ENCODE measurements at places on chromosomes 5 and 9. TPM values are rescaled to one million over a fixed set of nuclear protein-coding genes. Genes with fewer than 3 reads are reported as not detected.

The GABBR2 gene
- 0.15 TPM for total RNA-seq

The ST8SIA4 gene
- total RNA-seq, result not detected

The OSMR gene
- 46.0 TPM for total RNA-seq

- H3K27me3 ChIP-seq, result no peaks in the 10 kb centered on the region
- no peak overlapping the region for H3K27ac ChIP-seq
- H3K36me3 ChIP-seq, result no peaks in the 10 kb centered on the region
- no peak overlapping the region for H3K4me3 ChIP-seq
- no peak for DNase-seq
These were observed 95.0 kb upstream of the PCSK1 start for GRCh38 chr5:96527768-96528661.

DNA sequence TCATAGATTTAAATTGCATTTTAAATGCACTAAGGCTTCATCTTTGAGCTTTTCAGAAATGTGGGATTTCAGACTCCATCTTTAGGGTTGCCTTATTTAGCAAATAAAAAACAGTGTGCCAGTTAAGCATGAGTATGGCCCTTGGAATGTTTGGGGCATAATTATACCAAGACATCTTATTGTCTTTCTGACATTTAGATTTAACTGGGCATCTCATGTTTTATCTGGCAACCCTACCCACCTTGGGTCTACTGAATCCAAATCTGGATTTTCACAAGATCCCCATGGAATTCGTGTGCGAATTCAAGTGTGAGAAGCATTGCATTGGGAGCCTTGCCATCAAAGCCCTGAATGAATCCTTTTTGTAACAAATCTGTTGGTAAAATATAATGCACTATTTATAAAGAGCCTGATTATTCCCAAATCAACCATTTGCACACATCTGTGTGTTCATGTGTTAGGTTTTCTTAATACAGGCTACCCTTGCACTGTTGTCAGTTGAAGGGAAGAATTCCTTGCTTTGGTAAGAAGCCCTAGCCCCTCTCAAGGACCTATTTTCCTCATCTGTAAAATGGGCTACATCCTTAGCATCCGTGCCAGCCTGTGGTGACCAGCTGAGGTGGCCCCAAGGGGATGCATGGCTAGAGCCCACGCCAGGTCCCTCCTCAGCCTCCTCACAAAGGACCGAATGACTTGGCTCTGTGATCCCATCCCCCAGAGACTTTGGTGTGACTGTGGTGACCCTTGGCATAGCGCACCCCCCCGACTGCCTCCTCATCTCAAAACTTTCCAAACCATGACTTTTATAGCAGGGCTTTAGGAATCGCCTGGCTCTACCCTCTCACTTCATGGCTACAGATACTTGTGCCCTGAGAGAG, 8.1 kb downstream of the GSN start:
- no peak overlapping the region for H3K27ac ChIP-seq
- no peak for DNase-seq
- H3K4me3 ChIP-seq, result no peak overlapping the region
- no peaks in the 10 kb centered on the region for H3K36me3 ChIP-seq

- DNase-seq, result no peak
- H3K27ac ChIP-seq, result no peak overlapping the region
- H3K36me3 ChIP-seq, result no peaks in the 10 kb centered on the region
- H3K4me1 ChIP-seq, result no peaks in the 10 kb centered on the region
- H3K27me3 ChIP-seq, result no peaks in the 10 kb centered on the region
These were observed 259.9 kb upstream of the RASA1 start for GRCh38 chr5:87007737-87008136.

DNA sequence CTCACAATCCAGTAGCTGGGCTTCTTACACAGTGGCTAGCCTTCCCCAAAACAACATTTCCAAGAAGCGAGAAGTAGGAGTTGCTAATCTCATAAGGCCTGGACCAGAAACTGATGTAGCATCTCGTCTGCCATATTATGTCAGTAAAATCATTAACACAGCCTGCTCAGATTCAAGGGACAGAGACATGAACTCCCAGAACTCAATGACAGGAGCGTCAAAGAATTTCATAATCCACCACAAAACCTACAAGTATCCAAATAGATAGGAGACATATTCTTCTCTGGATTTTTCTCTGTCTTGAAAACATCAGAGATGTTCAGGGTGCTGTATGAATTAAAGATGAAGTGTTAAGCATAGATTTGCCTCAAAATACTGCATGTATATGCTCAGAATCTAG, 457.6 kb upstream of the ACTBL2 start:
- H3K4me1 ChIP-seq, result no peaks in the 10 kb centered on the region
- H3K27me3 ChIP-seq, result no peaks in the 10 kb centered on the region
- H3K4me3 ChIP-seq, result no peak overlapping the region
- H3K36me3 ChIP-seq, result no peaks in the 10 kb centered on the region
- no peak overlapping the region for H3K27ac ChIP-seq

DNA sequence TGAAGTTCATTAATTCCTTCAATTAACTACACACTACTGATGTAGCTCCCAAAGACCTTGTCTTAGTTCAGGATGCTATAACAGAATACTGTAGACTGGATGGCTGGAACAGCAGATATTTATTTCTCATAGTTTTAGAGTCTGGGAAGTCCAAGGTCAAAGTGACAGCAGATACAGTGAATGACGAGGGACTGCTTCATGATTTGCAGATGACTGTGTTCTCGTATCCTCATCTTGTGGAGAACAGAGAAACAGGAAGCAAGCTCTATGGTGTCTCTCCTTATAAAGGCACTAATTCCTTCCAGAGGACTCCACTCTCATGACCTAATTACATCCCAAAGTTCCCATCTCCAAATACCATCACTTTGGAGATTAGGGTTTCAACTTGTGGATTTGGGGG, 65.6 kb upstream of the MAP1B start:
- H3K4me1 ChIP-seq, result no peaks in the 10 kb centered on the region
- no peak overlapping the region for H3K4me3 ChIP-seq
- H3K27ac ChIP-seq, result no peak overlapping the region
- H3K36me3 ChIP-seq, result no peaks in the 10 kb centered on the region
- DNase-seq, result no peak
- peaks cover 14% of the 10 kb centered on the region for H3K27me3 ChIP-seq

DNA sequence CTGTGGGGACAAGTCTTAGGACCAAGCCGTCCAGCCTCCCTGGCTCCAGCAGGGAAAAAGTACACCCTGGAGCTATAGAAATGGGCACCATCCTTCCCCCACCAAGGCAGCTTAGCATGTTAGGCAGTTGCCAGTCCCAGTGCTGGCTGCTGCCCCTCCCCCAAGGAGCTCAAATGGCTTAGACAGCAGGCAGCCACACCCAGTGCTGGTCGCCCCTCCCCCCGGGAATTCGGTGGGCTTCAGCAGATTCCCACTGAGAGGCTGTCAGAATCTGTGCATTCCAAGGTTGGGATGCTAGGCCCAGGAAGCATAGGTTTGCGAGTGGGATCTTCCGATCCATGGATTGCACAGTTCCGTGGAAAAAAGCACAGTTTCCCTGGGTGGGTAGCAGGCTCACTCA, 105.2 kb upstream of the ITGA1 start:
- no peaks in the 10 kb centered on the region for H3K27me3 ChIP-seq
- H3K4me3 ChIP-seq, result no peak overlapping the region
- H3K4me1 ChIP-seq, result no peaks in the 10 kb centered on the region
- no peaks in the 10 kb centered on the region for H3K36me3 ChIP-seq
- no peak for DNase-seq

- H3K27ac ChIP-seq, result no peak overlapping the region
- no peak for DNase-seq
- H3K4me1 ChIP-seq, result no peaks in the 10 kb centered on the region
- H3K36me3 ChIP-seq, result no peaks in the 10 kb centered on the region
- H3K4me3 ChIP-seq, result no peak overlapping the region
- H3K27me3 ChIP-seq, result no peaks in the 10 kb centered on the region
These were observed 1.1 kb downstream of the CTNND2 start for GRCh38 chr5:11903121-11903613.

- H3K27ac ChIP-seq, result no peak overlapping the region
- no peak for DNase-seq
- peaks cover 18% of the 10 kb centered on the region for H3K36me3 ChIP-seq
- no peaks in the 10 kb centered on the region for H3K27me3 ChIP-seq
- no peak overlapping the region for H3K4me3 ChIP-seq
- H3K4me1 ChIP-seq, result no peaks in the 10 kb centered on the region
These were observed 54.4 kb upstream of the RETREG1 start for GRCh38 chr5:16671208-16671607.

DNA sequence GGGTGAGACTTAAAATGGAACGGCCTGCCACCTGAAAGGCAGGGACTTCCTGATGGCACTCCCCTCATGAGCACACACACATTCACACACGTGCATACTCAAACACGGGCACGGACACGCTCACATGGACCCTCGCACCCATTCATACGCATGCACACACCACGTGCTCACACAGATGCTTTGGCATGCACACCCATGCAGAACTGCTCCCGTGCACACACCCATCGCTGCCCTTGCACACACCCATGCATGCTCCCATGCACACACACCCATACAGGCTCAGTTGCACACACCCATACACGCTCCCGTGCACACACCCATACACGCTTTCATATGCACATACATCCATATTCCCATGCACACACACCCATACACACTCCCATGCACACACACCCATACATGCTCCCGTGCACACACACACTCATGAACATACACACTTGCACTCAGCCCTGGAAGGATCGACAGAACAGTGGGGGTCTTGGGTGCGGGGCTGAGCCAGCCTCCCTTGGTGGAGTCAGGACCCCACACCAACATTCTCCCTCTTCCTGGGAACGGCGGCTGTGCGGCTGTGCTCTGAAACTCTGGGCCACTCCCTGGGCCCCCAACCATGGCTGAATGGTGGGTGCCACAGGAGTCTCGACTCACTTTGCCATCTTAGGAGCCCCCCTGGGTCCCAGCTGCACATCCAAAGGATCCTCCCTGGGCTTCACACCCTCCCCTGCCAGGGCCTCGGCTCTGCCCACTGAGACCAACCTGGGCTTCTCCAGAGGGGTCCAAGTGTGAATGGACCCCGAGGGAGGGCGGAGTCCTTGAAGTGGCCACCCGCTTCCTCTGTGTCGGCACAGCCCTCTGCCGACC, 115.2 kb downstream of the RXRA start:
- no peaks in the 10 kb centered on the region for H3K36me3 ChIP-seq
- no peak overlapping the region for H3K27ac ChIP-seq
- peaks cover 8% of the 10 kb centered on the region for H3K4me1 ChIP-seq
- H3K27me3 ChIP-seq, result no peaks in the 10 kb centered on the region
- no peak overlapping the region for H3K4me3 ChIP-seq

DNA sequence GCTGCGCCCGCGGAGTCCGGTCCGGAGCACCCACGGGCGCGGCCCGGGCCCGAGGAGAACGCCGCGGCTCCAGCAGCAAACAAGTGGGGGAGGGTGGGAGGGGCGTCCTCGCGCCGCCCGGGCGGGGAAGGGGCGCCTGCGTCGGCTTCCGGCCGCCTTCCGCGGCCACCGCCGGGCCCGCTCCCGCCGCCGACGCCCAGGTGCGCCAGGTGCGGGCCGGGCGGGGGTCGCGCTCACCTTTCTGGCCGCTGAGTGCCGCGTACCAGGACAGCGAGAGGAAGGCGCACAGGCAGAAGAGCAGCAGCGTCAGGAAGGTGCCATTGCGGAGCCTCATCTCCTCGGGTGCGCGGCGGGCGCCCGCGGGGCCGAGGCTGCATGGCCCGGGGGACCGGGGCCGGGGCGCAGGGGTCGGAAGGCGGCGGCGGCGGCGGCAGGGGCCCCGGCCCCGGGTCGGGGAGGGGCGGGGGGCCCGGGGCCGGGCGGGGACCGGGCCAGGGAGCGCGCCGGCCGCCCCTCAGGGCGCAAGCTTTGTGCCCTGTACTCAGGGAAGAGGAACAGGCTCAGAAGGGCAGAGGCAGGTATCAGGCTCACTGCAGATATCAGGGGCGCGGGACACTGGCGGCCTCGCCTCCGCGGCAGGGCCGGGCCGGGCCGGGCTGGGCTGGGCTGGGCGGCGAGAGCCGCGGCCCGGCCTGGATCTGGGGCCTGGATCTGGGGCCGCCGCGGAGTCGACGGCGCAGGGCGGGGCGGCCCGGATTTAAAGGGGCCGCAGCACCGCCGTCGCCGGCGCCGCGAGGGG, at the start of gene MGAT4B:
TSS of gene MGAT4B (minus strand) at position 617 of the 799 bp plus-strand sequence. CDS start at position 334, 283 bp downstream.
- H3K4me1 ChIP-seq, result peaks cover 57% of the 10 kb centered on the region
- no peaks in the 10 kb centered on the region for H3K36me3 ChIP-seq
- DNase-seq, result no peak
- peak within 1 kb of the TSS; percentile 99 for H3K27ac ChIP-seq
- H3K27me3 ChIP-seq, result no peaks in the 10 kb centered on the region
- H3K4me3 ChIP-seq, result peak within 1 kb of the TSS; percentile 71

DNA sequence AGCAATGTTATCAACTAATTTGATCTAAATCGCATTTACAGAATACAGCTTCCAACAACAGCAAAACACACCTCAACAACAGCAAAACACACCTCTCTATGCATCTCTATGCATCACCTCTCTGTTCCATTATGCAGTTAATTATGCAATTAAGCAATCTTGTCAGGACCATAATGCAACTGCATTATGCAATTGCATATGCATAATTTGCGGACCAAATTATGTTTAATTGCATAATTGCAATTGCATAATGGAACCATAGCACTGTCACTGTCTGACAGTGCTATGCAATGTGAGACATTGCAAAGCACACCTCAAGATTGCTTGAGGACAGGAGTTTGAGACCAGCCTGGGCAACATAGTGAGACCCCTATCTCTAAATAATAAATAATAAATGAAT, 80.4 kb upstream of the PRSS3 start:
- H3K27me3 ChIP-seq, result 0 out of 2 replicates have a peak, but pooled peaks cover 4% of the 10 kb centered on the region
- no peaks in the 10 kb centered on the region for H3K36me3 ChIP-seq
- H3K4me3 ChIP-seq, result no peak overlapping the region
- H3K27ac ChIP-seq, result no peak overlapping the region

DNA sequence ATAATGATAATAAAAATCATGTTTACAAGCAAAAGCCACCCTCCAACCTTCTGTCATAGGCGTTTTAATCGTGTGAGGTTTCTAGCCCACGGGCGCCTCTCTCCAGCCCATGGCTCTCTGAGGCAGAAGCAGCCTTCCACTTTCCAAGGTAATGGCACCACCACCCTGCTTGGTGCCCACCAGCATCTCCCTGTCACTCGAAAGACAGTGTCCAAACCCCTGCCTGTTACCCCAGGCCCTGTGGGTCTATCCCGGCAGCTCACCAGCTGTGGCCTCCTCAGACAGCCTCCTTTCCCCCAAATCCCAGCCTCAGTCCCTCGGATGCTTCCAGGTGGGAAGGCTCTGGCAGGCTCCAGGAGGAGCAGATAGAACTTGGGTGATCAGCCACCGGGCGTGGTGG, 123.8 kb upstream of the LPCAT1 start:
- H3K36me3 ChIP-seq, result no peaks in the 10 kb centered on the region
- no peak overlapping the region for H3K27ac ChIP-seq
- no peak for DNase-seq
- H3K27me3 ChIP-seq, result peaks cover 11% of the 10 kb centered on the region
- H3K4me1 ChIP-seq, result no peaks in the 10 kb centered on the region

- H3K4me3 ChIP-seq, result no peak overlapping the region
- peaks cover 8% of the 10 kb centered on the region for H3K27me3 ChIP-seq
- H3K27ac ChIP-seq, result no peak overlapping the region
- no peaks in the 10 kb centered on the region for H3K4me1 ChIP-seq
- DNase-seq, result no peak
These were observed 31.5 kb upstream of the PPP3R2 start for GRCh38 chr9:101626295-101626694.

GRCh38 chr5:175059687-175060211, 335.4 kb downstream of the MSX2 start:
- H3K36me3 ChIP-seq, result no peaks in the 10 kb centered on the region
- no peak overlapping the region for H3K4me3 ChIP-seq
- no peak overlapping the region for H3K27ac ChIP-seq
- H3K4me1 ChIP-seq, result no peaks in the 10 kb centered on the region
- no peaks in the 10 kb centered on the region for H3K27me3 ChIP-seq

Data from HCT116 (cell line).